CD8-positive, alpha-beta T cell (primary cell): ENCODE measurements at places on chromosomes 11 and 22. TPM values are rescaled to one million over a fixed set of nuclear protein-coding genes. Genes with fewer than 3 reads are reported as not detected.
A peak's percentile ranks its signal among the peaks of the same experiment; 100 is the strongest.

The OR6T1 gene
- total RNA-seq = not detected

- no peak for DNase-seq
Measured at GRCh38 chr11:16153951-16154350, 202.4 kb downstream of the SOX6 start.

- no peak for DNase-seq
Measured at GRCh38 chr11:88363648-88364065, 26.1 kb upstream of the CTSC start.

DNA sequence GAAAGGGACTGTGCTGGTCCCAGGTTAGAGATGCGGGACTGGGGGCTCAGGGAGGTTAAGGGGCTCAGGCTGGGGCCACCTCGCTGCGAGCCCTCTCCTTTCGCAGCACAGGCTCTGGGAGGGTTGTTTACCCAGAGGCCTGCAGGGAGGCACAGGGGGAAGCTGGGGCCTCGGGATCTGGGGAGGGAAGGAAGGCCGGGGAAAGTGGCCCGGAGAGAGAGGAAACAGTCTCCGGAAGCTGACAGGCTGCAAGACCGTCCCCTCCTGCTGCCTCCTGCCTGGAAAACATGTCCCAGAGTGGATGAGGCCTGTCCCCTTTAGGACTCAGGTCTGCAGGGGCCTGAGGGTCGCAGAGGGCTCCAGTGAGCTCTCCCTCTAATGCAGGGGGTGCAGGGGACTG is 45.4 kb downstream of the MYO7A start:
- no peak for DNase-seq

GRCh38 chr11:65931773-65932557 is 12.7 kb downstream of the DRAP1 start:
- peak; percentile 25 for DNase-seq

- no peak for DNase-seq
Measured at GRCh38 chr11:11426226-11426952, 73.3 kb upstream of the CSNK2A3 start.

The NXPE4 gene
- not detected for total RNA-seq

DNA sequence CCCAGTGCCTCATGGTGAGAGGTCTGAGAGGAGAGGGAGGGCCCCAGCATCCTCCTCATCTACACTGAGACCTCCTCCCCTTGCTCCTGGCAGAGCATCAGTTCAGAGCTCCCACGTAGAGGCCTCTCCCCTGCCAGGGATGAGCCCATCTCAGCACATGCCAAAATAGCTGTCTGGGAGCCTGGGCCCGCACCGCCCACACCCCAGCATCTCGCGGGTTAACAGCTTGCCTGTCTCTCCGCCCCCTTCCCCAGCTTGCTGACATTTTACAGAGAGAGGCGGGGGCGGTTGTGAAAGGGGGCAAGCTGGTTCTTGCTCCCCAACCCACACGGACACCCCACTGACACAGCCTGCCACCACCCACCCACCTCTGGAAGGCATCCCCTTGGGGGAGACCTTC is 6.4 kb downstream of the DGKZ start:
- no peak for DNase-seq

DNA sequence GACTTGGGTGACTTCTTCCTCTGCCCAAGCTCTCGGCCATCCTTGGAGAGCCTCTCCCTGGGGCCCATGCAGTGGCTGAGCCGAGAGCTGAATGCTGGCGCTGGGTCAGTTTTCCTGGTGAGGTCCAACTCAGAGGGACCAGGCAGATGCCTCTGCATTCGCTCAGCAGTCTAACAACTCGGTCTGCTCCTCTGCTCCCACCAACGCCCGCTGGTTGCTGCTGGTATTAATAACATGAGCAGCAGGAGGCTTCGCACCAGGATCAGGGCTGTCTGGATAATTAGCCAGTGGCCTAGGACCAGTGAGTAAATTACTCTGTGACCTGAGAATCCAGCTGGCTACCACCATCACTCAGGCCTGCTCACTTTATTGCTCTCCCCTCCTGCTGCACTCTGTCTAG is 77.7 kb upstream of the FAM181B start:
- DNase-seq = no peak

The CLCF1 gene
- 7.8 TPM for total RNA-seq

The TBX10 gene
- total RNA-seq = not detected

GRCh38 chr22:39574779-39575551 is 4.4 kb downstream of the CACNA1I start:
- DNase-seq = no peak

GRCh38 chr22:21446128-21446826 is 20.9 kb upstream of the TMEM191C start:
- DNase-seq = no peak

GRCh38 chr11:48008951-48009270 is 28.6 kb downstream of the PTPRJ start:
- no peak for DNase-seq

GRCh38 chr11:12581923-12582322 is 92.3 kb upstream of the TEAD1 start:
- no peak for DNase-seq

- peak; percentile 8 for DNase-seq
Measured at GRCh38 chr11:119258180-119258579, 52.0 kb downstream of the CBL start.

DNA sequence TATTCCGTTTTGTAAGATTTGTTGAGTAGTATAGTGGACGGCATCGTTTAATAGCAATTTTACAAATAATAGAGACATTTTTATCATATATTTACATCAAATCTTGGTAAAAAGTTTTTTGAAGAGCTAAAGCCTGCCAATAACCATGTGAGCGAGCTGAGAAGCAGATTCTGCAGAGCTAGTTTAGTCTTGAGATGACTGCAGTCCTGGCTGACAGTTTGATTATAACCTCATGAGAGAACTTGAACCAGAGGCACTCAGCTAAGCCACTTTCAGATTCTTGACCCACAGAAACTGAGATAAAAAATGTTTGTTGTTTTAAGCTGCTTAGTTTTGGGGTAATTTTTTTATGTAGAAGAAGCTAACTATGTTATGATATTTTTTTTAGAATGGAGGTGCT is 78.9 kb downstream of the PDE3B start:
- no peak for DNase-seq

GRCh38 chr22:26648528-26649388 is 8.6 kb upstream of the MIAT start:
- DNase-seq = peak; percentile 56

DNA sequence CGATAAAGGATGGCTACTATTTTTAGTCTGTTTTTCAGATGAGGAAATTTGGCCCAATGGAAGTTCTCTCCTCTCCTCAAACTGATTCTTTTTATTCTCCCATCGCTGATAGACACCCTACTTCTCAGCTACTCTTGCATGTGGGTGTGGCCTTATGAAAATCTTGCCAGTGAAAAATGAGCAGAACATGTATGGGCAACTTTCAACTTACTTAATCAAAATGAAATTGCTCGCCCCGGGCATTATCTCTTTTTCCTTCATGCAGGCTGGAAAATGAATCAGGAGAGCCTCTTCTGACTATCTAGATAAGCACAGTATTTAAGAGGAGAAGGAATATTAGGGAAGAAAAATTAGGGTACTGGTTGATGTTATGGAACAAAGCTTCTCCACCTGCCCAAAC is 2354.7 kb upstream of the RAG2 start:
- no peak for DNase-seq

GRCh38 chr11:31233425-31233824 is 136.1 kb downstream of the DCDC1 start:
- DNase-seq = no peak

GRCh38 chr22:45777046-45777851 is 105.6 kb downstream of the ATXN10 start:
- DNase-seq = no peak

DNA sequence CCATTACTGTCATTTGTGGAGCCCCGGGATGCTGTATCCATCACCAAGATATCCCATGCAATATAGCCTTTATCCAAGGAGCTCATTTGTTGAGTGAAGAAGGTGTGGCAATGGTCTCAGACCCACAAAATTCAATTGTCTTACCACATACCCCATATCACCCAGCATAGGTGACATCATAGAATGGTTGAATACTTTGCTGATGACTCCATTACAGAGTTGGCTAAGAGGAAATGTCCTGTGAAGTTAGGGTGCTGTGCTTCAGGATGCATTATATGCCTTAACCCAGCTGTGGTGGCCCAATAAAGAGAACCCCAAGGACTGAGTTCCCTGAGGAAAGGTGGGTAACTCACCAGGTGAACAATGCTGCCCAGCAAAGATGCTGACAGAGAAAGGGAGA is 113.7 kb downstream of the EFCAB6 start:
- no peak for DNase-seq

The CLDN5 gene
- not detected for total RNA-seq

DNA sequence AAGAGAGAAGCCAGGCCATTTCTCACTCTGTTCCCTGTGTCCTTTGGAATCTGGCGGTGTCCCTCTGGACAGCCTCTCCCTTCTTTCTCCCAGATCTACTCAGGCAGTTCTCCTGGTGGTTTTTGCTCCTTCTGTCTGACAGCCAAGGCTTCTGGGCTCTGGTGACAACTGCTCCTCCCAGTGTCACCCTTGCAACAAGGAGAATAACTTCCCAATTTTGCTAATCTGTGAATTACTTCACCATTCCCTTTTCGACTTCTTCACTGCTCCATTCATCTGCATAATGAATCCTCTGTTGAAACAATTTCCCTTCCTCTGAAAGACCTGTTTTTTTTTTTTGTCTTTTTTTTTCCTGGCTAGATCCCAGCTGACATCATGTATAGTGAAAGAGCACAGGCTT is 56.3 kb upstream of the PDE3B start:
- no peak for DNase-seq

- no peak for DNase-seq
Measured at GRCh38 chr11:94457118-94458029, 36.3 kb downstream of the MRE11 start.

DNA sequence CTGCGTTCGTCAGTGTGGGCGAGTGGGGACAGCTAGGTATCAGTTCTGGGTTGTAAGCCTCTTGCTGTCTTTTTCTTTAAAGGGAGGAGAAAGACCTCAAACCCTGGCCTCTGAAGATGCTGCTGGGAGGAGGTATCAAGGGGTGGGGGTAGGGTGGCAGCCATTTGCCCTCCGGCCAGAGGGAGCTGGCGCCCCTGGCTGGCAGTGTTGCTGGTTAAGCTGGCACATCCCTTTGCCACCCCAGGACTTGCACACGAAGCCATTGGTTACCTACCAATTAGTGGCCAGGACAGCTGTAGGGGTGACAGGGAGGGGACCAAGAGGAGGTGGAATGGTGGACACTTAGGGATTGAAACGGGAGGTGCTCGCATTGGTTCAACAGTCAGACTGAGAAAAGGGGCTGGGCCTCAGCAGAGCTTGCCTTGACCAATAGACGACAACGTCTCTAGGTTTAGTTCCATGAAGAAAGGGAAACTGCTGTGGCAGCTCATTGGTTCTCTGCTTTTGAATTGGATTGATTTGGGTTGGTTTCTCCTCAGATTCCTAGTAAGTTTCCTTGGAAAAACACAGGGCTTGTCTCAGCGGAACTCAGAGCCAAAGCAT is 77.9 kb downstream of the ST3GAL4 start:
- DNase-seq = no peak

- no peak for DNase-seq
Measured at GRCh38 chr11:17730608-17731462, 3.7 kb upstream of the KCNC1 start.

DNA sequence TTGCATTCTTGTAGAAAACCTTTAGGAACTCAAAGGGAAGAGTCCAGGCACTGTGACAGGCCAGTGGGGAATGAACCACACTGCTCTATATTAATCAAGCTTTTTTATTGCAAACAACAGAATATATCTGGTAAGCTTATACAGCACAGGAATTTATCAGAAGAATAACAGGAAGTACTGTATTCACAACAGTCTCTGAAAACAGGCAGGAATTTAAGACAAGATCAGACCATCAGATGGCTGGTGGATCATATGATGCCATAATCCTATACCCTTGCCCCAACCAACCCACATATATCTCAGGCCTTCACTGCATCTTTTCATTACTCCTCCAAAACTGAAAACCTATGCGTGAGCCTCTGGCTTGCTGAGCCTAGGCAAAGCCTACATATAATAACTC is 1.0 kb upstream of the HTATIP2 start:
- no peak for DNase-seq

The MICAL2 gene
- 15.8 TPM for total RNA-seq

DNA sequence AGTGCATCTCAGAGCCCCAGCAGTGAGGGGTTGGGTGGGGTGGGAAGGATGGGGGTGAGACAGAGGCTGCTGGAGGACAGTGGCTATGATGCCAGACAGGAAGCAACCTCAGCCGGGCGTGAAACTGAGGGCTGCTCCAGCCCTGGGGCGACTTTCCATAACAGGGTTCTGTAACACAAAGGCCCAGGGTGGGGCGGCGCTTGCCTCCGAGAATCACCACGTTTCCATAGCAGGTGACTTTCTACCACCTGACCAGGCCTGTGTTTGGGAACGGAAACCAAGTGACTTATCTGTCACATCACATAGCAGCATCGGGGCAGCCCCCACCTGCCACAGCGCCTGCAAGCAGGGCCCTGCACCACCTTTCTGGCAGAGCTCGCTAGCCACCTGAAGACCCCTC is 85.8 kb downstream of the TRMU start:
- no peak for DNase-seq

DNA sequence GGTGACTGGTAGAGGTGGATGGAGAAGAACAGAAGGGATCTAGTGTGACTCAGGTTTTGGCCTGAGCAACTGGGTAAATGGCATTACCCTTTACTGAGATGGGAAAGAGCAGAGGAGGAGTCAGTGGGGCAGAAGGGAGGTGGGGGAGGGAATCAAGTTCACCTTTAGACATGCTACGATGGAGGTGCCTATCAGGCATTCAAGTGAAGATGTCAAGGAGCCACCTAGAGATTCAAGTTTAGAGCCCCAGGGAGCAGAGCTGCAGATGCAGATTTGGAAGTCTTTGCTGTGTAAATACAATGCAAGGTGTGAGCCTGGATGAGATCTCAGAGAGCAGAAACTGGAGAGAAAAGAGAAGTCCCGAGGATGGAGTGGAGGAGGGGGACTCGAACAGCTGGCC is 979 bp upstream of the MOGAT2 start:
- no peak for DNase-seq

- no peak for DNase-seq
Measured at GRCh38 chr22:39530692-39531331, 1.7 kb downstream of the RPS19BP1 start.

The RAB36 gene
- 0.64 TPM for total RNA-seq

The MYEOV gene
- total RNA-seq = 0.57 TPM

DNA sequence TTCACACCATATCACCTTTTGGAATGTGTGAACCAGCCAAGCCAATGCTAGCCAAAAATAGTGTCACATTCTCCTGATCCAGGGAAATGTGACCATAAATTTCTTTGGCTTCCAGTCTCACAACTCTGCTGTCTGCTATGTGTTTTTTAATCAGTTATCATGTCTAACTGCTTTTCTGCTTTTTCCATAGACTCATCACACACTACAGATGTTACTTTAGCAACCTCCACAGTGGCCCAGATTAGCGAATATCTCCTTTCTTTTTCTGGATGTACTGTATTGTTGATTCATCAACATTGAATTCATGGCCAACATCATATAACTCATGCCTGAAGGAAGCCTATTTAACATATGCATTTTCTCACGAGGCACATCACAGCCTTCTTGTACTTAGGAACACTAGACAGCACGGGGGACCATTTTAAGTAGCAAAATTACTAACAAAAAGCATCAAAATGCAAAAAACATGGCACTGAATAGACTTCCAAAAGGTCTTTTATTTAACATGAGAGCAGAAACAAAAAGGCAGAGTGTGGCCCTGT is 73.1 kb upstream of the POU2AF2 start:
- no peak for DNase-seq

The PDE2A gene
- 4.2 TPM for total RNA-seq
